ENCODE measurements at places on chromosomes 13 and 19.

DNA sequence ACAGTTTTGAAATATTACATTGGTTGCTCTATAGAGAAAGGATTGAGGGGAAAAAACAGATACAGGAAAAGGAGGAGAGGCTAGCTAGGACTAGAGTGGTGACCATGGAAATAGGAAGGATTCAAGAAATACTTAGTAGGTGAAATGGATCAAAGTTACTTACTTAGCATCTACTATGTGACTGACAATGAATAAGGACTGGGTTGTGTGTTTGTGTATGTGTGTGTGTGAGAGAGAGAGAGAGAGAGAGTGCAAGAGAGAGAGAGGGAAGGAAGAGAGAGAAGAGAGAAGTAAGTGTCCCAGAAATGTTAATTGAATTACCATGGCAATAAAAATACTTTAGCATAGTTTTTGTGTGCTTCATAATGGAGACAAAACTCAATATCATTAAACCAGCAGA, 7.9 kb downstream of the GPC6 start:
- no peak for DNase-seq

GRCh38 chr13:51998723-51999509, 12.3 kb downstream of the ATP7B start:
- DNase-seq = peak; percentile 27

DNA sequence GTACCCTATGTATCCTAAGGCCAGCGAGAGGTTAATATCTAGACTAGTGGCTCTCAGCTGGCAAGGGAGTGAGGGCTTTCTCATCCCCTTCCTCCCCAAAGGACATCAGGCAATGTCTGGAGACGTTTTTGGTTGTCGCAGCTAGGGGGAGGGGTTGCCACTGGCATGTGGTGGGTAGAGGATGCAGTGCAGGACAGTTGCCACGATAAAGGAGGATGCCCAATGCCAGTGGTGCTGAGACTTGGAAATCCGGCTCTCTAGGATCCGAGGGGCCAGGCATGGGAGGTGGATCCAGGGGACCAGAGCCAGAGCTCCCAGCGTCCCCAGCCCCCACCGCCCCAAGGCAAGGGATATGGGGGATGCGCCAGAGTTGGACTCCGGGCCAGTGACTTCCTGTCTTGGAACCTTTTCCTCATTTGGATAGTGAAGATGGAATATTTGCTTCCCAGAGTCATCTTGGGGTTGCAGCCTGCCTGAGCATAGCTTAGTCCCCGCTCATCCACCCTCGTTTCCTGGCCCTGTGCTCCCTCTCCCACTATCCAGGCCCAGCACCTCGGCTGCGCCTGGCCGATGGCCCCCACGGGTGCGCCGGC, 4.9 kb downstream of the SSC5D start:
- DNase-seq = no peak

DNA sequence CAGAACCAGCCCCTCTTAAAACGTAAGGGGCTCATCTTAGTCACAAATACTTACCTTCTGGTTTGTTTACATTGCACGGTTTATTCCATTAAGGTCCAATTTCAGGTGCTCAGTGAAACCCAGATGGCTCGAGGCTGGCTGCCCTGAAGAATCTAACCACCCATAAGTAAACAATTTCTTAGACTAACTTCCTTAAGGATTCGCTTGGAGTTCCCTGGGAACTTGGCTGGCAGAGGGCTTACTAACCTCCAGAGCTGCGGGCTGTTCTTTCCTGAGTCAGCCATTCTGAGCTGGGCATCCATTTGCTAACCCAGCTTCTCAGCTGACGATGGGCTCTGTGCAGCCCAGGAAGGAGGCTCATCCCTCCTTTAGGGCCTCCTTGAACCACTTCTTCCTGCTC, 262.1 kb downstream of the FGF9 start:
- no peak for DNase-seq

GRCh38 chr13:103618151-103618550, 551.9 kb upstream of the SLC10A2 start:
- no peak for DNase-seq

GRCh38 chr13:91078093-91078679, 269.3 kb upstream of the MIR17HG start:
- no peak for DNase-seq

DNA sequence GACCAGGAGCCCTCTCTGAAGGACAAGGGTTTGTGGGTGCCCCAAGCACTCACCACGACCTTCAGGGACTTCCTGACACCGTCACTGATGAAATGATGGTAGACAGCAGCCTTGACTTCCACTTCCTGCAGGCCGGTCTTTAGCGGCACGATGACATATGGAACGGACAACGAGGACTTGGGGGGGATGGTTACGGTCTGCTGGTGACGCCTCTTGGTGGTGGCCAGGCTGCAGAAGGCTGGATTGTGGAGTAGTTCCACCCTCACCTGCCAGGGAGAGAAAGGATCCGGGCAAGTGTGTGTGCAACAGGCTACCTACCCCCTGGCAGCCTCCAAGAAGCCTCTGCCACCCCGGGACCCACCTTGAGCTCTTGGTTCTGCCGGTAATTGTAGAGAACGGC, 23.2 kb downstream of the C3 start:
- no peak for DNase-seq

GRCh38 chr19:996051-996838, 4.0 kb upstream of the GRIN3B start:
- peak; percentile 53 for DNase-seq

GRCh38 chr13:21641629-21642028, 29.2 kb upstream of the FGF9 start:
- DNase-seq = no peak

DNA sequence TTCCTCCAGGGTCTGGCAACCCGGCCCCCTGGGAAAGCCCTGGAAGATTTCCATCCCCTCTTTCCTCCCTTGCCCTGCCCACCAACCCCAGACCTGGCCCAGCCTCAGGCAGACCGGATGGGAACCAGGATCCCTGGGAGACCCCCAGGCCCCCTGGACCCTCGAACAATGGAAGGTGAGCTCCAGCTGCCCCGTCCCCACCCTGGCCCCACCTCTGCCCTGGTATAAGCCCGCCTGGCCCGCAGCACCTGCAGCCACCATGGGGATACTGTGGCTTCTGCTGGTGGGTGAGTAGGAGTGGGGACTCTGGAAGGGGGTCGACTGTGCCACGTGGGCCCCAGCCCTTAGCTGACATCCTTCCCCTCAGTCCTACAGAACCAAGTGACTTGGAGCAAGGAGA, 32.4 kb downstream of the HPN start:
- DNase-seq = no peak

- DNase-seq = peak; percentile 81
Observed at GRCh38 chr19:46616631-46617322, 8.1 kb downstream of the PTGIR start.

- no peak for DNase-seq
Observed at GRCh38 chr13:92303428-92303827, 905.0 kb downstream of the GPC5 start.

- DNase-seq = no peak
Observed at GRCh38 chr13:85729296-85729695, 69.9 kb downstream of the SLITRK6 start.

DNA sequence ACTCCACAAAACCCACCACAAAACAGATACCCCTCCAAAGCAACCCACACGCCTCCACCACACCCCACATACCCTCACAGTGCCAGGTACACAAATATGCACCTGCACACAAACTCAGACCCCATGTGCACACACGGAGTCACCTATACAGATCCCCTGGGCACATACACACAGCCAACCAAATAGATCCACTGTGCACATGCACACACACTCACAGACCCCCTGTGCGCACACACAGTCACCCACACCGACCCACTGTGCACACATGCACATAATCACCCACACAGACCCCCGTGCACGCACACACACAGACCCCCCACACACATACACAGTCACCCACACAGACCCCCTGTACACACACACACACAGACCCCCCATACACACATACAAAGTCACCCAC, 107.8 kb downstream of the HSPH1 start:
- DNase-seq = no peak

DNA sequence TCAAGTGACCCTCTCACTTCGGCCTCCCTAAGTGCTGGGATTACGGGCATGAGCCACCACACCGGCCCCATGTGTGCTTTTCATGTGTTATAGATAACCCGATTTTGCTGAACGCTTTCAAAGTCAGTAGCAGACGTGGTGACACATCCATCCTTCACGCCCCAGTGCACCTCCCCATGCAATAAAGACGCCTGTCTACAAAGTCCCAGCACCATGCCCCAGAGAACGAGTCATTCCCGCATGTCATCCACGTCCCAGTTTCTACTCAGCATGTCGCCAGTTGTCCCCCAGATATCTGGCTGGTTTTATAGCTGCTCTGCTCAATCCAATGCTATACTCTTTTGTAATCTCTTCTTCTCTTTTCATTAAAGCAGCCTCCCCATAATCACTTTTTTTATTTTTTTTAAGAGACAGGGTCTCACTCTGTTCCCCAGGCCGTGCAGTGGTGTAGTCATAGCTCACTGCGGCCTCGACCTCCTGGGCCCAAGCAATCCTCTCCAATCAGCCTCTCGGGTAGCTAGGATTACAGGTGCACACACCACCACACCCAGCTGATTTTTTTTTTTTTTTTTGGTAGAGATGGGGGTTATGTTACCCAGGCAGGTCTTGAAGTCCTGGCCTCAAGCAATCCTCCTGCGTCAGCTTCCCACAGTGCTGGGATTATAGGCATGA, 42.5 kb downstream of the DNM2 start:
- DNase-seq = no peak

DNA sequence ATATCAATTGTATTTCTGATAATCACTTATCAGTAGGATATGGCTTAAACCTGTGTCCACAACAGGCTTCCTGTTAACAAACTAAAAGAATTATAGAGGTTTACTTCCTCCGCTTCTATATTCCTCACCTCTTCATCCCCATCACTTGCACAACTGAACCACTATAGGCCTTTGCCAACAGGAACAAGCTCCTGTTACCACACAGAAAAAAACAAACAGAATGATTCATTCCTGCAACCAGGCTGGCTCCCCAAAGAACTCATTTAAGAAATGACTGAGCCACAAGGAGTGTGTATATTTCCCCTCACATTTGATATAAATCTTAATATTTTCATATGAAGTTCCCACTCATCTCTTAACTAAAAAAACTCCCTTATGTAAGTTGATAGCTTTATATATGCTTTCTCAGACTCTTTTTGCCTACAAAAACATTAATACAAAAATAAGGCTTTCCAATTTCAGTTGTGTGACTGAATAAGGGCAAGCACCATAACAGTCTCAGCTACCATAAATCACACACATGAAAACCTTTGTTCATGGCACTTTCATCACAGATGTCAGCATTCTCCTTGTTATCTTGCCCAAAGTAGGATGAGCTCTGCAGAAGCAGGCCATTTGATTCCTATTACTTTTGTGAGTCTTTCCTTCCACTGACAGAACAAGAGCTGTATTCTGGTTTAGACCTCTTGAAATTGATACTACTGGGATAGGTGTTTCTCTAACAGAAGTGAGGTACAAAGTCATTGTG, 366.8 kb downstream of the SLITRK1 start:
- DNase-seq = no peak

GRCh38 chr13:21039097-21039800, 22.1 kb downstream of the LATS2 start:
- DNase-seq = no peak

DNA sequence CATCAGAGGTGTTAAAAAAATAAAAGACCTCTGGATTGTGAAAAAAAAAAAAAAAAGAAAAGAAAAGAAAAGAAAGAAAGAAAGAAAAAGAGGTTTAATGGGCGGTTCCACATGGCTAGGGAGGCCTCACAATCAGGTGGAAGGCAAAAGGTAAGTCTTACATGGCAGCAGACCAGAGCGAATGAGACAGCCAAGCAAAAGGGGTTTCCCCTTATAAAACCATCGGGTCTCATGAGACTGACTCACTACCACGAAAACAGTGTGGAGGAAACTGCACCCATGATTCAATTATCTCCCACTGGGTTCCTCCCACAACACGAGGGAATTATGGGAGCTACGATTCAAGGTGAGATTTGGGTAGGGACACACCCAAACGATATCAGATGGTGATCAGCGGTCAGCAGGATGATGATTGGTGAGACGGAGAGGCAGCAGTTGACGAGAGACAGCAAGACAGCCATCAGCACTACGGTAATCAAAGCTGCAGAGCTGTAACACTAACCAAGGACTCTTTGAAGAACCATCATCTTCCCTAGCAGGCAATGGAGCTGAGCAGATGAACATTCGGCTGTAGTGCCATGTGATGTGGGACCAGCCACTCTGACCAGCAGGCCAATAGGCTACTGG, 3.9 kb upstream of the CD209 start:
- no peak for DNase-seq

GRCh38 chr13:77545626-77546412, 10.3 kb downstream of the SCEL start:
- no peak for DNase-seq

DNA sequence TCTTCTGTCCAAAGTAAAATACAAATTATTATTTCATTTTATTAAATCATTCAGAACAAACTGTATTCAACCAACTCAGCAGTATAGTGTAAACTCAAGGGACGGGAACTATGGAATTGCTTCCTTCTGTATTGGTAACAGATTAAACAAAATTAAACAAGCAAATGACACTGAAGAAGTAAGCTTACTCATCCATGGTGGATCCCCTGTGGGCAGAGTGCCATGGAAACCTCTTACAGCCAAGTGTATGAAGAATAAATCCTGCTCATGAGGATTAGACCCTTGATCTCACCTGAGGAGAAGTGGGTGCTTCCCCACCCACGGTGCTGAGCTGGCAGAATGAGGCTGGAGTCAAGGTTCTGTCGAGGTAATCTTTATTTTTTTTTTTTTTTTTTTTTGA, 18.0 kb upstream of the RFXAP start:
- no peak for DNase-seq

GRCh38 chr19:17314007-17314593, 4.7 kb downstream of the DDA1 start:
- DNase-seq = no peak

DNA sequence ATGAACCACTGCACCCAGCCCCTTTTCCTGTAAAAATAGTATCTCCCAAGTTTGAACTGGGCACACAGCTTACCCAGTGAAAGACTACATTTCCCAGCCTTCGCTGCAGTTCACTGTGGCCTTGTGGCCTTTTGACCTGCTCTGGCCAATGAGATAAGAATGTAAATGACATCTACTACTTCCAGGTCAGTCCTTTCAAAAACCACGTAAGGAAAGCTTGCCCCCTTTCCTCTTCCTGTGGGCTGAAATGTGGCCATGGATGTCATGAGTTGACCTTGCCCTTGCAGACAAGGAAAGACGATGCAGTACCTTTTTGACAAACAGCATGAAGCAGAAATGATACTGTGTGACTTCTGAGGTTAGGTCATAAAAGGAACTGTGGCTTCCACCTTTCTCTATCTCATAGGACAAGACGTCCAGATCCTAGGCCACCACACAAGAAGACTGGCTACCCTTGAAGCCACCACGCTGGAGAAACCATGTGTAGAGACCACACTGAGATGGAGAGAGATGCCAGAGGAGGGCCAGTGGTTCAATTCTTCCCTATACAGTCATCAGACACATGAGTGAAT, 19.9 kb downstream of the ACER1 start:
- no peak for DNase-seq

- no peak for DNase-seq
Observed at GRCh38 chr19:32219881-32220472, 125.4 kb upstream of the ZNF507 start.
